ENCODE measurements at places on chromosomes 12 and 14.

- no peak for DNase-seq
Observed at GRCh38 chr12:54053003-54053750, 458 bp upstream of the HOXC4 start.

DNA sequence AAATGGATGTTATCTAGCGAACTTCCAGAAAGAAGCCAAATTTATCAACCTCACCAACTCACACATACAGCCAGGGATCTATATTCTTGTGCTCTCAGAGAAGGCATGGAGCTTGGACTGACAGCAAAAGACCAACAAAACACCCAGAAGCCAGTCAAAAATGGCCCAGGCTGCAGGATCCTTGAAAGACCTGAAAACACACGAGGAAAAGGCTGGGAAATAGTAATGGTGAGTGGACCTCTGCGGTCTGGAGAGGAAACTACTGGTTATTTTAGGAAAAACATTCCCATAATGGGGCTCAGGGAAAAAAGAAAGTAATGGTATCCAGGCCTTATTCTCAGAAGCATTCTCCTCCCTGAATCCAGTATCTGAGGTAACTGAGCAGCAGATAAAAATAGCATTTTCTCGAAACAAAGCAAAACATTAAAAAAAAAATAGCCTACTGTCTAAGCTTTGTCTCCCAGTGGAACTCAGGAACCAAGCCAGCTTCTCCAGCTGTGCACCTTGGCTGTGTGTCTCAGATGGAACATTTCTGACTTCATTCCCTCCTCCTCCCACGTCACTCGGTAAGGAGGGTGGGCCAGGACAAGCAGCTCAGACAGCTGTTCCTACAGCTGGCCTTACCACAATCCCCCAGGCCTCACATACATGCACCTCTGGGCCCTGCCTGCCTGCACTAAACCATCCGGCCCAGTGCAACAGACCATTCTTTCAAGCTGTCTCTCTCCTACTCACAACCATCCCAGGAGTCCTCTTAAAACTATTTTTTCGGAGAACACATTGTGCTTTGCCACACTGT is 249.9 kb downstream of the DAD1 start:
- no peak for DNase-seq

- no peak for DNase-seq
Observed at GRCh38 chr12:92108651-92109050, 37.0 kb downstream of the BTG1 start.

GRCh38 chr12:62207248-62207647 is 53.0 kb upstream of the USP15 start:
- no peak for DNase-seq

DNA sequence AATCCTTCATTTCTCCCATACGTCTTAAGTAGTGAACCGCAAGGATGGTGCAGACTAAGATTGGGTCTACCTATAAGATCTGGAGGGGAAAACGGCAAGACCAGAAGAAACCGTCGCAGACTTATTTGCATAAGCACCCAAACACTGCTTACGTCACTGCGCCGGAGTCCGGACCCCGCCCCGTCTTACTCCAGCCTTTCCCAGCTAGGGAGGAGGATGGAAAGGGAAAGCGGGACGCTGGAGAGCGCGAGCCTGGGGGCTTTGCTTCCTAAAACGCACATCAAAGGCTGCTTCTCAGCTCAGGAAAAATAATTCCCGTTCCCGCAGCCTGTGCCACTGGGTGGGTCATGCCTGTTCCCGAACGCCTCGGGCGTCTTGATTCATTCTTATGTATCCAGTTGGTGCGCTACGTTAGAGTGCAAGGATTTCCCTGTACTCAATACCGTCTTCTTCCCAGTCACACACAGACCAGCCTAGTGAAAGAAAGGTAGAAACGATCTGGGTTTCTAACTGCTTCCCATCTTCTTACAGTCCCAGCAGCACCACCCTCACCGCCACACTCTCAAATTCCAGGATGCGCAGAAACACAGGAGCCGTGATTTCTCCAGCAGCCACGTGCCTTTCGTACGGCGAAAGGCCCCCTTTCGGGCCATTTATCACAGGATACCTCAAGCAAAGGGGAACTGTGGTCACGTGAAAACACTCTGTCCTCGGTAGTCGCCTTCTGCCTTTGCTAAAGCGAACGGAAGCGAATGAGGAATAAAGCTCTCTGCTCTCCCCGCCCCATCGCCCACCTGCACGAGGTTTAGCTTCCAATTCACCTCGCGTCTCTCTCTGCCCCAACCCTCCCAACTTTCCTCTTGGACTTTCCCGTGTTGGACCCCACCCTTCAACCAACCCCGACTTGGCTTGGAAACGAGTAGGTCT is 1.1 kb downstream of the SLC6A15 start:
- no peak for DNase-seq

DNA sequence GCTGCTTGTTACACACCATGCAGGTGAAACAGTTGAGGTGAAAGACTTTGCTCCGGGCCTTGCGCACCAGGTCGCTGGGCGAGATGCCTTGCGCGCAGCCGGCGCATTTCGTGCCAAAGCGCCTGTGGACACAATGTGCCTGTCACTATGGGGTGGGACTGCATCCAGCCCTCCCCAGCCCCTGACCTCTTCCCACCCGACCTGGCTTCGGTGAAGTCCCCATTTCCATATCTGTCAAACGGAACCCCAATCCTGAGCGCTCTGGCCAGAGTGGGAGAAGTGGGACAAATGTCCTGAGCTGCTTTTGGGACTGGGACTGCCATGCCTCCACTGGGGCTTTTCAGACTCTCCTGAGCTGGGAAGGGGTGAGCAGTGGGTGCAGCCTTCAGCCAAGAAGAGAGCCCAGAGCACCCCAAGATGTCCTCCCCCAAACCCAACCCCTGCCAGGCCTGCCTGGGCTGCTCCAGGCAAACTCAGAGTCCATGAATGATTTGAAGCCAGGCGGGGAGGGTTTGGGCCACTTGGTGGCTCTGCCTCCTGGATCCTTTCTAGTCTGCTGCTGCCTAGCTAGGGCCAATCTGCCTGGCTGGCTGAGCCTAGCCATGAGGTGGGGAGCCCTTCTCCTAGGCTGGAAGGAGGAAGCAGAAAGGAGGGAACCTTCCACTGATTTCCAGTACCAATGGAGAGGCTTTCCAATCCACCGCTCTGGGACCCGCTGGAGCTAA is 2.3 kb downstream of the LHX5 start:
- DNase-seq, result no peak

Measured in stimulated activated CD4-positive, alpha-beta T cell treated with anti-CD3 and anti-CD28 coated beads, Interleukin-12 subunit alpha, Interleukin-12 subunit beta, amount 100 ng/mL, for 48 hours (primary cell).